ENCODE measurements at places on chromosomes 11 and 22.

DNA sequence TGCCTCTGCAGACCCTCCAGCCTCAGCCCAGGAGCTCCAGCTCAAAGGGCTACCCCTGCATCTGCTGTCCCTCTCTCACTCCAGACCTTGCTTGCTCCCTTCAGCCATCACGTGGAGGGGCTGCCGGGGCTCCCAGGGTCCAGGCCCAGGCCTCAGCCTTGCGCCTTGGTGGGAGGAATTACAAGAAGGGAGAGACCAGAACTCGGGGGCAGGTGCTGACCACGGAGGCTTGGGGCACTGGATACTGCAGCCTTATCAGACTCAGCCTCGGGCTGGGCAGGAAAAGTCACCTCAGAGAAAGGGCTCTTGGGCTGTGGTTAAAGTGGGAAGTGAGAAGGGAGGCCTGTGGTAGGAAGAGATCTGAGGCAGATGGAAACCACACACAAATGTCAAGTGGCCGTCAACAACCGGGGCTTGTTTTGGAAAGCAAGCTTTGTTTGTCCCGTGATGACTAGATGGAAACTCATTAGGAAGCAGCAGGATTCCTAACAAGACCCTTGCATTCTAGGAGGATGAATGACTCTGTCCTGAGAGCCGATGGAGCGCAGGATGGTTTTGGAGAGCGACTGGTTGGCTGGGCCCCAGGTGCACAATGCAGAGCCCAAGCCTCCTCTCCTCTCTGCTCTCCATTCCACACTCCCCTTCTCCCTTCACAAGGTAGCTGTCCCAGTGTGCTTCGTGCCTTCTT lies 1321.7 kb downstream of the TBC1D22A start:
- no peak for DNase-seq

DNA sequence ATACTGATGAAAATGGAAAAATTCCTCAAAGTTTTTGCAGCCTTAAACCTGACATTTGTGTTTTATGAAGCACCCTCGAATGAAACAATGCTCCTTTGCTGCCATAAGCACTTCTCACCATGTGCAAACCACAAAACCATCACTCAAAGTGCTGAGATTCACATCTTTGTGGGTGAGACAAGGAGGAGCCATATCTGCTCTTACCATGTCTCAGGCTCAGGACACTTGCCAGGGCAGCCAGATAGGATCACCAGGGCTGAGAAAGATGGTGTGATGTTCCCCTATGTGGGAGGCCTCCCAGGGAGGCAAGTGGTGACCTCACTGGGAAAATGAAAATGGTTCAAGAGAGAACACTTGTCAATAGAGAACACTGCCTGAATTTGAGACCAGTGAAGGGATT lies 120.4 kb downstream of the CCDC34 start:
- DNase-seq = no peak

DNA sequence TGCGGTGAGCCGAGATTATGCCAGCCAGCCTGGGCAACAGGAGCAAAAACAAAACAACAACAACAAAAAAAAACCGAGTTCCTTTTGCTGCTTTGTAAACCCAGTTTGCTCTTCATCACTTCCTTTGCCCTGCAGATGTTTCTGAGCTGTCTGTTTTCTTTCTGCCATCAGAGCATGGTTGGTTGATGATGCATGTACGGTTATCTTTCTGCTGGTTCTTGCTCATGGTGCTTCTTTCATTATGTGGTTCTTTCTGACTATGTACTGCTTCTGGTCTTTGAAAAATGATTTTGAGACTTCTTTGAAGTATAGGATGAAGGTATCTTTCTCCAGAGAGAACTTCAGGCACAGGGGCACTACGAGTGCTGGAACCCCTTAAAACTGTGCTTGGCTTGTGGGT lies 13.2 kb downstream of the TANGO2 start:
- DNase-seq = no peak

GRCh38 chr11:45805305-45806071 lies 539 bp downstream of the SLC35C1 start:
- no peak for DNase-seq

- DNase-seq = no peak
Observed at GRCh38 chr11:121344824-121345223, 52.3 kb downstream of the SC5D start.

DNA sequence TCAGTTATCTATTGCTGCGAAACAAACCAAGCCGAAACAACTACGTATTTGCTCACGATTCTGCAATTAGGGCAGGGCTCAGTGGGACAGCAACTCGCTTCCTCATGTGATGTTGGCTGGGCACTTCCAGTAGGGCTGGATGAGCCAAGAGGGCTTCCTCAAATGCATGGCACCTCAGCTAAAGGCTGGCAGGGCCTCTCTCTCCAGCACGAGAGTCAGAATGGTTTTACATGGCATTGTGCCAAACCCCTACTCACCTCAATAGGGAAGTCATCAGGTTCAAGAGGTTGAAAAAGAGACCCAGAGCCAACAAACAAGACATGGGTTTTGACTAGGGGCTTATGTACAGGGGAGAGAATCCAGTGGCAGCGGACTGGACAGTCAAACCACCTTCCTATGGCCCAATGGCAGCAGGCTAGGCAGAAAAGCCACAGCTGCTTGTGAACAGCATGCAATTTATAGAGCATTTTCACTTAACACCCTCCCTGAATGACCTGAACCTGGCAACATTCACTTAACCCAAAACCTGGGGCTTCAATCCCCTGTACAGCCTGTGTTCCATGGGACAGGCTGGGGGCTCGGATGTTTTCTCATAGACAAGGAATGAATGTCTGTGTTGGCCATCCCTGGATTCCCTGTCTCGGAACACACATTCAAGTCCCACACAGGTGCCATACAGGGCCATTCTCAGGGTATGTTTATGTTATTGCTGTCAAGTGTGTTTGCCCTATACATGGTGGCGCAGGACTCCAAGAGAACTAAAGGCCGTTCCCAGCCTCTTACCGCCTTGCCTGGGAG lies 154.2 kb upstream of the NAV2 start:
- DNase-seq = no peak

- no peak for DNase-seq
Observed at GRCh38 chr11:3095712-3096361, 38.6 kb upstream of the CARS1 start.

DNA sequence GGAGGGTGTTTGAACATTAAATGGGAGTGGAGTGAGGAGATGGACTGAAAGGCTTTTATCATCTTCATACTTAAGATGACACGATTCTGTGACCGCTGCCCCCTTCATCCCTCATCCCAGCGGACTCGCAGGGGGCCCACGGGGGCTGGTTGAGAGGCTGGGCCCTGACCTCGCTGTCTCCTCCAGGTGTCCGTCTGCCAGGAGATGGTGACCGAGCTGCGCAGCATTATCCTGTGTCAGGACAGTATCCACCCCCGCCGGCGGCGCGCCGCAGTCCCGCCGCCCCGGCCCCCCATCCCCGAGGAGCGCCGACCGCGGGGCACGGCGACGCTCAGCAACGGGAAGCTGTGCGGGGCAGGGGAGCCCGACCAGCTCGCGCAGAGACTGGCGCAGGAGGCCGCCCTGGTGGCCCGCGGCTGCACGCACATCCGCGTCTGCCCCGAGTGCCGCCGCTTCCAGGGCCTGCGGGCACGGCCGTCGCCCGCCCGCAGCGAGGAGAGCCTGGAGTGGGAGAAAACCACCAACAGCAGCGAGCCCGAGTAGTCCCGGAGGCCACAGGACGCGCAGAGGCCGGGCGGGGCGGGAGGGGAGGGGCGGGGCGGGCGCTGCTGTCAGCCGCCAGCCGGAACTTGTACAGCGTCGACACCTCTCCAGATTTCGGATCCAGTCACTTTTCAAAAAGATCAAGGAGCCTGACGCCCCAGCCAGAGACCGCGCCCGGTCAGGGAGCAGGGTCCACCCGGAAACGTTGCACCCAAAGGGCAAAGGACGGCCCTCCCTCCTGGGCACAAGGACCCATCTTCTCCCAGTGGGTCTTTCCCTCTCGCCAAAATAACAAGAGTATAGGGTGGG lies 38.0 kb upstream of the TBCEL start:
- peak; percentile 65 for DNase-seq

- no peak for DNase-seq
Observed at GRCh38 chr11:122670131-122670530, 14.6 kb downstream of the UBASH3B start.

DNA sequence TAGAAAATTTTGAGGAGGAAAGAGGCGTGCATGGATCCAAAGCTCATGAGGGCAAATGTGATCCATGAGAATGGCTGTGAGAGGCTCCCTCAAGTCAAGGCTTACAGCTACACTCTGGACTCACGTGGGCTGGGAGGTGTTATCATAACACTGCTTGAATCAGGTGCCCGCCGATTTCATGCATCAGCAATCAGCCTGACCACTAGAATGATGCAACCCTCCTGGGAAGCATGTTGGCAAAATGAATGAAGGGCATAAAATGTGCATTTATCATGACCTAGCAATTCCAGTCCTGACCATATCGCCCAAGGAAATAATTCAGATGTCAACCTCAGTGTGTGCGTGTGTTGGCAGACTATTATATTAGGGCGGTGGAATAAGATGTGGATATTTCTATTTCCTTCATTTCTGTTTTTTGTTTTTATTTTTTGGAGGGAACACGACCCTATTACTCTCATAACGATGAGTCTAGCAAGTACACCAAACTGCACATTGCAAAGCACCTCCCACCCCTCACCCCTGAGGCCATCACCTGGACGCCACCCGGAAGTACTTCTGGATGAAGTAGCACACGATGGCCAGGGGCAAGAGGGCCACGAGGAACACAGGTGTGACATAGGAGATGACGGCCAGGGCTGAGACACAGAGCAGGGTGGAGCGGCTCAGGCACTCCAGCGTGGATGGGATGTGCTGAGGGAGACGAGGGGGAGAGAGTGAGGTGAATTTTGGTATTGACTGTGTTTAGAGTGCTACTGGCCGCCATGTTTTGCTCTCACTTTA lies 15.7 kb upstream of the KCNJ11 start:
- DNase-seq = no peak

- DNase-seq = no peak
Observed at GRCh38 chr11:103826856-103827255, 209.6 kb upstream of the DDI1 start.

DNA sequence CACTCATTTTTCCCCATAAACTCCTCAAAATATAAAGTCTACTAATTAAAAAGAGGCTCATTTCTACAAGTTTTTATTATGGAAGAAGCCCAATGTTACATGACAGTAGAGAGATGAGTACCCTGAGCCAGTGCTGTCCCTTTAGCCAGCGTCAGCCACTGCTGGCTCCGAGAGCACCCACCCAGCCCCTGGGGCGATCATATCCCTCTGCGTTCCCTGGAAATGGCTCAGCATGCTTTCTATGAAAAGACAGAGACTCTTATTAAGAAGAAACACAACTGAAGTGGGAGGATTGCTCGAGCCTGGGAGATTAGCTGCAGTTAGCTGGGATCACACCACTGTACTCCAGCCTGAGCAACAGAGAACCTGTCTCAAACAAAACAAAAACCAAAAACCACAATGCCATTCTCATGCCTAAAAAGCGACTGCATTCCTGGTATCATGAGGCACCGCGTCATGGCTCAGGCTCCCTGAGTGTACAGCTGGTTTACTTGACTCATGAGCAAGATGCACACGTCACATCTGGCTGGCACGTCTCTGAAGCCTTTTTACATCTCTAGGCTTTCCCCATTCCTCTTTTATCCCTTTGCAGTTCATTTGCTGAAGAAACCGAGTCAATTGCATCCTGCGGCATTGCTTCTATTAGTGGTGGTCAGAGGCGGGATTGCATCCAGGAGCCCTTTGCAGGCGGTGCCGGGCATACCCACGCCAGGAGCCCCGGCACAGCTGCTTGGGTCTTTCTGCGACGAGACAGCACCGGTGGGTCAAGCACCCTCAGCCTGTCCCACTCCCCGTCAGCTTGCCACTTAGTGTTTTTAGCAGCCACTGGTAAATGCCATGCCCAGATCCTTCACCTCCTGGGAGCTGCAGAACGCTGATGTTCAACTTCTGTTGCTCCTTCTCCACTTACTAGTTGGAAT lies 119.9 kb downstream of the CTTN start:
- DNase-seq = no peak

GRCh38 chr11:109853156-109853776 lies 239.9 kb upstream of the ZC3H12C start:
- no peak for DNase-seq

GRCh38 chr11:62394825-62395538 lies 23.9 kb upstream of the SCGB1A1 start:
- DNase-seq = peak; percentile 54

DNA sequence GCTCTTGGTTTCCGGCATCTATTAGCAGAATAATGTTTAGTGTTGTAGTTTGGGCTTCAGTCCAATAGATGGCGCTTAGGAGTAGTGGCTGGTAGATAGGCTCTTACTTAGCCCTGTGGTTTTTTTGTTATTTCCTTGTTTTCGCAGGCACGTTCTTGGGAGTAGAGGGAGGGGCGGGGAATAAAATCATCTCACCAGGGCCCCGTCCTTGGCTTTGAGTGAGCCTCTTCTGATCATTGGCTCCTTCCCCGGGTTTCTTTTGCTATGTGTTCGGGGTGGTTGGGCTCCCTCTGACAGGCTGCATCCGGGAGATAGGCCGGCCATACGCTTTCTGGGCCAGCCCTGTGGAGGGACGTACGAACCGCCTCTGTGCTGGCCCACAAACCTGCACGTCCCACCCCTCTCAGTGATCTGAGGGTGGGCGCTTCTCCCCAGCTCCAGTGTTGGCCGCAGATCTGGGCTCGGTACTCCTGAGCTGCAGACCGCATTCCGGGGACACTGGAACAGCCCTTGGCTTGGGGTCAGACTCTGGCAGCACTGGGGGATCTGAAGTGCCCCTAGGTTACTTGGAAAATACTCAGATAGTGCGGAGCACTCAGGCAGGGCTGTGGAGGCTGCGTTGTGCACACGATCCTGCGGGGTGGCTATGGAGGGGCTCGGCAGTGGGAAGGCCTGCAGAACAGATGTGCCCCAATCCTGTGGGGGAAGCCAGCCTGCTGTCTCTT lies 217.0 kb downstream of the DYNC2H1 start:
- no peak for DNase-seq

- DNase-seq = no peak
Observed at GRCh38 chr11:44388828-44389657, 79.1 kb upstream of the ALX4 start.

- peak; percentile 51 for DNase-seq
Observed at GRCh38 chr11:96215110-96215782, 127.7 kb downstream of the MAML2 start.

GRCh38 chr11:77068457-77069335 lies 1.9 kb downstream of the CAPN5 start:
- no peak for DNase-seq

GRCh38 chr11:129589190-129589860 lies 213.7 kb downstream of the BARX2 start:
- DNase-seq = no peak

Measured in activated CD4-positive, alpha-beta memory T cell treated with anti-CD3 and anti-CD28 coated beads for 36 hours (primary cell).